ENCODE measurements at places on chromosomes 2 and 18.
A peak's percentile ranks its signal among the peaks of the same experiment; 100 is the strongest.

- no peak for DNase-seq
Measured at GRCh38 chr2:68627615-68628014, 15.8 kb upstream of the PROKR1 start.

- no peak for DNase-seq
Measured at GRCh38 chr2:29405266-29405665, 290.1 kb downstream of the CLIP4 start.

DNA sequence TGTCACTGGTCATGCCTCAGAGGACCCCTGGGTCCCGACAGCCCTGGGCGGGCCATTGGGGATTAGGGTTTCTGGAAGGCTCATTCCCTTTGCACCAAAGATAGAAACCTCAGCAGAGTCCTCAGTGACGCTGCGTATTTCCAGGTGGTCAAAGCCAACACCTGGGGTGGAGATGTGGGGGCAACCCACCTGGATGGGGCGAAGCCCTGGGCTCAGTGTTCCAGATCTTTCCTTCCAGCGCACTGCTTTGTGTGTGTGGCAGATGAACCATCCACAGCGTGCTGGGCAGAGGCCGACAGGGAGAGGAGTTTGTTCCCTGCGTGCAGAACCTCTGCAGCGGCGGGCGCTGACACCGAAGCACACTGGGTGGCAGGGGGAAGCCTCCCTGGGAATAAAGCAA lies 143.9 kb downstream of the CTIF start:
- no peak for DNase-seq

DNA sequence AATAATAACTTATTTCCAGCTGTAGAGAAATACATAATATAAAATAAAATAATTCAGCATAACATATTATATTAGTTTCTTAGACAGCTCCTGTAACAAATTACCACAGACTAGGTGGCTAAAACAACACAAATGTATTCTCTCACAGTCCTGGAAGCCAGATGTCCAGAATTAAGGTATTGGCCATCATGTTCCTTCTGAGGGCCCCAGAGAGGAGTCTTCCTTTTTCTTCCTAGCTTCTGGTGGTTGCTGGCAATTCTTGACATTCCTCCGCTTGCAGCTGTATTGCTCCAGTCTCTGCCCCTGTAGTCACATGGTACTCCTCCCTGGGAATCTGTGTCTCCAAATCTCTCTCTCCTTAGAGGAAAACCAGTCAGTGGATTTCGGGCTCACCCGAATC lies 146.8 kb downstream of the RBM43 start:
- no peak for DNase-seq

DNA sequence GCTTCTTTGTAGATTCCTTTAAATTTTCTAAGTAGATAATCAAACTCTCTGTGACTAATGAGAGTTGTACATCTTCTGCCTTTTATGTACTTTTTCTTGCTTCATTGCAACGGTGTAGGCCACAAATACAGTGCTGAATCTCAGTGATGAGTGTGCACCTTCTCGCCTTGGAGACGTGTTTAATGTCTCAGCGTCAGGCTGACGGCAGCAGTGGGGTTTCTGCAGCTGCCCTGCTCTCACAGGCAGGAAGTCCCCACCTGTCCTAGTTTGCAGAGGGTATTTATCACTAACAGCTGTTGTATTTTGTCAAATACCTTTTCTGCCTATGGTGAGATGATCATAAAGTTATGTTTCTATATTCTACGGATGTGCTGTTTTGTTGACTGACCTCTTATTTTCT lies 13.3 kb downstream of the AGXT start:
- DNase-seq: no peak

DNA sequence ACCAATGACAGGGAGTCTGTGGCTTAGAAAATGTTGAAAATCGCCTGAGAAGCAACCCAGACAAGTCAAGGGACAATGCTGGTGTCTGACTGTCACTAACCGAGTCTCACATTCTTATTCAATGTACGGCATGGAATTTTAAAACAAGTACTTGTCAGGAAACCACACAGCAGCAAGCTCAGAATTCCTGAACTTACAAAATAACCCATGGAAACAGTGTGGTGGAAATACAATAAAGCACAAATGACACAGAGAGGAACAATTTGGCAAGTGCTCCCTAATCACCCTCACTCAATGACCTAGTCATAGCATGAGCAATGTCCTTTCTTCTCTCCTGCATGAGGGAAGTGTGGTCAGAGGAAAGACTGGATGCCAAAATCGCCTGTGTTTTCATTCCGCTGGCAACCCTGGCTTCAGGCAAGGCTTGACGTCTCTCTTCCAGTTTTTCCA lies 154.0 kb downstream of the SATB2 start:
- no peak for DNase-seq

GRCh38 chr18:857986-858385 lies 45.9 kb upstream of the YES1 start:
- no peak for DNase-seq

DNA sequence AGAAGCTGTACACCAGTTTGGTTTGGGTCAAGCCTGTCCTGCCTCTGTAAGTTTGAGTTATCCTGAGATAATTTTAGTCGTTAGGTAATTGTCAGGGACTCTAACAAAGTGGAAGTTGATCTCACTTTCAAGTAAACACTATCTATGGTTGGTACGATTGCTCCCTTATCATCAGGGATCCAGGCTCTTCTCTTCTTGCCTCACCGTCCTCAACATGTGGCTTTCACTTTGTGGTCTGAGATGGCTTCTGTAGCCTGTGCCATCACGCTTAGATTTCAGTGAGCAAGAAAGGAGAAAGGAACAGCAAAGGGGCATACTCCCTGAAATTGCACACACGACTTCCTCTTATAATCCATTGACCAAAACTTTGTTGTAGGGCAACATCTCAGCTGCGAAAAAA lies 115.6 kb downstream of the CTAGE1 start:
- peak; percentile 85 for DNase-seq

GRCh38 chr2:217950401-217950871 lies 52.4 kb downstream of the TNS1 start:
- DNase-seq: no peak

DNA sequence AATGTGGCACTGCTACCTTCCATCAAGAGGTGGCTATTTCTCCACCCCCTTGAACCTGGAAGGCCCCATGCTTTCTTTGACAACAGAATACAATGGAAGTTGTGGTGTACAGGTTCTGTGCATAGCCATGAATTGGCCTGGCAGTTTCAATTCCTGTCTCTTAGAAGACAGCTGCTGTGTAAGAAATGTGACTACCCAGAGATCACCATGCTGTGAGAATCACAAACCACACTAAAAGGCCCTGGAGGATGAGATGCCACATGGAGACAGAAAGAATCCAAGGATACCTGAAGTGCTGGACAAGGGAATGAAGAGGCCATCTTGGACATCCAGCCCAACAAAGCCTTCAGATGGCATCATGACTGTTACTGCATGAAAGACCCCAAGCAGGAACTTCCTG lies 47.7 kb upstream of the EHBP1 start:
- no peak for DNase-seq

DNA sequence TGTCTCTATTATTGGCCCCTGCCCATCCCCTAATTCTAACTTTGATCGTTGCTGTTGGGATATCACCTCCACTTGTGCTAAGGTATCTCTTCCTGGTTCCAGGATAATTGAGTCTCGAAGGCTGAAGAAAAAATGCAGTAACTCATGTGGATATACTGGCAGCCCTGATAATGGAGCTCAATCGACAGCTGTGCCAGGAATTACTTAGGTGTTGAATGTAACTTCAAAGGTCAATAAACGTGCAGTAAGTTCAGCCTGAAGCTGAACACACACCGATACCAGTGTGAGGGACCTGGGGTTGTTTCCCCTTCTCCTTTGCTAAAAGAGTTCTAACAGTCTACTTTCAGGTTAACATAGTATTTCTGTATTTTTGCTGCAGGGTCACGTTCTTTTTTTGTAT lies 11.9 kb upstream of the REG3G start:
- DNase-seq: no peak

- DNase-seq: no peak
Measured at GRCh38 chr2:212695426-212695825, 156.8 kb upstream of the ERBB4 start.

GRCh38 chr18:8139891-8140406 lies 469.3 kb upstream of the RAB12 start:
- DNase-seq: no peak

- DNase-seq: no peak
Measured at GRCh38 chr18:54883816-54884604, 55.7 kb downstream of the RAB27B start.

GRCh38 chr2:37917281-37918228 lies 7.5 kb upstream of the RMDN2 start:
- DNase-seq: no peak

- no peak for DNase-seq
Measured at GRCh38 chr2:218260166-218260565, 649 bp upstream of the GPBAR1 start.

DNA sequence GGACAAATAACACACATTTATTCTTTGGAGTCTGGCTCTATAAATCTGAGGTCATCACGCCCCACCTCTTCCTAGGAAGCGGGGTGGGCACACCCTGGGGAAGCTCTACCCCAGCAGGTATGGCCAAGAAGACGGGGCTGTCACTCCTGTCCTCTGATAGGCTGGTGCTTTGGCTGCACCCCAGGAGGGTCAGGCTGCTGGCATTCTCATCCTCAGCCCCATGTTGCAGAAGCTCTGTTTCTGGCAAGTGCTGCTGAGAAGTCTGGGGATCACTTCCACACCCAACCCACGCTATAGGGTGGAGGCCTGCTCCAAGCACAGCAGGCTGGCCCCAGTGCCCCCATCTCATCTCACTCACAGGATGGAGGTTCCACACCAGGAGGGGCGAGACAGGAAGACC lies 17.6 kb downstream of the ARHGEF4 start:
- DNase-seq: no peak

DNA sequence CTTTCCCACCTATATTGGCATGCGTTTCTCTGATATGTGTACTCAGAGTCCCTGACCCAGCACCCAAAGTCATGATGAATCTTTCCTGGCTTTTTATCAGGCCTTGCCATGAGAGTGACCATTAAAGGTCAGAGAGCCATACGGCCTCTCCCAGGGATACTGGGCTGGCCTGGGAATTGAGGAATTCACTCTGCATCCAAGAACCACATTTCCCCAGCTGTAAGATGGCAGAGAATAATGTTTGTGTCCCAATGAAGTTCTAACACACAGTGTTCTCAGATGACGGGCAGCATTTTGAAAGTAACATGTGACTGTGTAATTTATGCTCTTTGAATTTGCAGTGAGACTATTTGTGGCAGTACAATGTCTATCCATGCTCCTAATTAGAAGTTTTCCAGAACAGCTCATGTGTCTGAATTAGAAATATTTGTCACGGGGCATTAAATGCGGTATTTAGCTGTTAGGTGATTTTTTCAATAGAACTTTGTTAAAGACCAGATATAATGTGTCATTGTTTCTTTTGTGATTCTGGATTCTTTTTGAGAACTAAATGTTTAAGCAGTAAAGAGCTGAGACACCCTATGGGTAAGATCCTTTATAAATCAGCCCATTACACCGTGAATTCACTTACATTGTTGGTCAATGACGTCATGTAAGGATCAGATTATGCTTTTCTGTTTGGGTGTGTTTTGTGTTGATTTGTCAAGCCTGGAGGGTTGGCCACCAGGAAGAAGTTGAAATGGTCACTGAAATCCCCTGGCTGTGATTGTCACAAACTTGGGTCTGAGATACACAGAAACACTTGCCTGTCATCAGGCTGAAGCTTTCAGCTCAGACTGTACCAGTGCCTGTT lies 7.3 kb upstream of the SLC3A1 start:
- DNase-seq: no peak

DNA sequence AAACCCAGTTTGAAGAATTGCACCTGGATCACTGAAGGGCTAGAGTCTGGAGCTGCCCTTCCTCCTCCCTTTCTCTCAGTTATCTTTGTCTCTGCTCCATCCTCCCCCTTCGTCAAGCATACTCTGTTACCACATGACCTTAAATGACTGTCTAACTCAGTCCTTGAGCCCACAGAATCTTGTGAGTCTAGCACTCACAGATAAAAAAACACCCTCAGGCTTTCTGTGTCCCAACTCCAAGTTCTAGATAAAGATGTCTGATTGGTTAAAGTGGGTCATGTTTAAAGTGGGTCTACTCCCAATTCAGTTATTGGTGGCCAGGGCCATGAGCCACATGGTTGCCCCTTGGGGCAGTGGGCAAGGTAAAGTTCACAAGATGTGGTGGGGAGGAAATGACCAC lies 53.5 kb upstream of the CYP1B1 start:
- DNase-seq: peak; percentile 30

DNA sequence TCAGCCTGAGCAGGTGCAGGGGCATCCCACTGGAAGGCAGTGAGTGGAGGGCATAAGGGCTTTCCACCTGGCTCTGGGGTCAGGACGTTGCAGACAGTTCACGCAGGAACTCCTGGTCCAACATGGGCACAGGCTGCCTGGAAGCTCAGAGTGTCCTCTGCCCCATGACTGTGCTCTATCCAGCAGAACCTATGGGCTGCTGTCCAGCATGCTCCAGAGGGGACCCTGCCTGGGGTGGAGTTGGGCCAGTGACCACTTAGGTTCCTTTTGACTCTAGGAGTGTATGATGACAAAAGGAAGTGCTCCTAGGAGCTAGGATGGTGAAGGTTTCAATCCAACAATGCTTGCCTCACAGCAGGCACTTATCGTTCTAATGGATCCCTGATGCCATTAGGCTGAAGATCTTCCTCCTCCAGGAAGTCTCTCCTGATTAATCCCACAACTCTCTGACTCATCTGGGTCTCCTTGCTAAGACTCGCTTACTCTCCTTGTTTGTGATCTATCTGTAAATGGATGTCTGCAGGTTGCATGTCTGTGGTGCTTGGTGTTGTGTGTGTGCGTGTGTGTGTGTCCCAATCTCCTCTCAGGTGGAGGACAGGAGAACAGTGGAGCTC lies 224.0 kb downstream of the CELF4 start:
- DNase-seq: no peak

DNA sequence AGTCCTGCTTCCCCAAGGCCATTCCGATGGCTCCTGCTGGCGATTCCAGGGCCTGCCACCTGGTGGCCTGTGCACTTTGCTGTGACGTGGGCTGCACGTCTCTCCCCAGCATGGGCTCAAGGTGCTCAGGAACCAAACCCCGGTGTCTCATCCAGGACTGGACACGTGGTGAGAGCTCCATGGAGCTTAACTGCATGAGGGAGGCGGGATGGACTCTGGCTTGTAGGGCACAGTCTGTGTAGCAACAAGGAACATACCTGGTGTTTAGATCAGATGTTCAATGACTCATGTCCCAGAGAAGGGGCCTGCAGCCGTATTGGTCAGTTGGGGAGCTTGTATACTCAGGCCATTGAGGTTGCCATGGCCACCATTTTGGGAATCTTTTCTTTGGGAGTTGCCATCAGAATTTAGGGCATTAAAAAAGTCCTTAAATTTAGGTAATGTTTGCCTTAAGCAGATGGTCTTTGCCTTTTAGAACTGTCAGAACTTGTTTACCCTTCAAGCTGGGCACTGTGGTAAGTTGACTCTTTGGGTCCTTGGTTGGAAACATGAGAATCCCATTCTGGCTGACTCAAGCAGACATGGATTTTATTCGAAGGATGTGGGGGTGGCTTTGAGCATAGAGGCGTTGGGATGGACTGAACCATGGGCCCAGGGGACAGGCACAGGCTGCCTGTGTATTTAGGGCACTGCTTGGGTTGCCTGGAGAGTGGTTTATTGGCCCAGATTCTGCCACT lies 21.0 kb downstream of the AGAP1 start:
- no peak for DNase-seq
